Activated CD4-positive, alpha-beta memory T cell treated with anti-CD3 and anti-CD28 coated beads, Interleukin-2, amount 10 ng/mL, durations not matched to agents 7 days and 5 days (primary cell): ENCODE measurements at places on chromosomes 2 and 18.

DNA sequence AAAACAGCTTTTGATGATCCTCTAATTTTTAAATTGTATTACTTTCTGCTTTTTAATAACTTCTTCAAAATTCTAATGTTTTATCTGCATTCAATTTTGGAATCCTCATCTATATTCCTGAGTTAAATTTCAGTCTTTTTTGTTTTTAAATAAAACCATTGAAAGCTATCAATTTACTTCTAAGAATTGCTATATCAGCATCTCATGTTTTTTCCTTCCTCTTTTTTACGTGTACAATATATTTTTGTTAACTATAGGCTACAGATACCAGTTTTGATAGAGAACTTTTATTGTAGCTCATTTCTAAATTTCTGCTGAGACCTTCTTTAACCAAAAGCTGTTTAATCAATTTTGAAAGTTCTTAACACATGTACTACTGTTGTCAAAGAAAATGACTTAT is 84.5 kb downstream of the SS18 start:
- H3K27me3 ChIP-seq = no peaks in the 10 kb centered on the region
- no peaks in the 10 kb centered on the region for H3K4me1 ChIP-seq
- no peak overlapping the region for H3K27ac ChIP-seq
- no peak for DNase-seq
- H3K36me3 ChIP-seq = peaks cover 3% of the 10 kb centered on the region

GRCh38 chr18:46470714-46471113 is 186.3 kb downstream of the LOXHD1 start:
- no peak for DNase-seq
- no peak overlapping the region for H3K27ac ChIP-seq
- peaks cover 12% of the 10 kb centered on the region for H3K4me1 ChIP-seq
- H3K27me3 ChIP-seq = peaks cover 5% of the 10 kb centered on the region
- H3K4me3 ChIP-seq = no peak overlapping the region

DNA sequence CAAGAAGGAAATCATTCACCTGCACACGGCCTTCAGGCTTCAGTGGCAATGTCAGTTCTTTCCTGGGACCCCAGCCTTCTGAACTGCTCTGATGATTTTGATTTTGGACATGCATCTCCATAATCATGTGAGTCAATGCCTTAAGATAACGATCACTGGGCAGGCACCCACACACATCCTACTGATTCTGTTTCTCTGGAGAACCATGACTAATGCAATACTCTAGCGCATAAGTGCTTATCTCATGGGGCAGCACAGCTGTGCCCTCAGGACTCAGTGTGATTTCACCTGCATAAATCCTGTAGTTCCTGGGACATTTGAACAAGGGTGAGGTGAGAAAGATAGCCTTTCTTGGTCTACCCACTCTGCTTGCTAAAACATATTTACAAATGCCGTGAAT is 144.6 kb downstream of the AKAIN1 start:
- no peaks in the 10 kb centered on the region for H3K36me3 ChIP-seq
- DNase-seq = no peak
- no peak overlapping the region for H3K4me3 ChIP-seq

DNA sequence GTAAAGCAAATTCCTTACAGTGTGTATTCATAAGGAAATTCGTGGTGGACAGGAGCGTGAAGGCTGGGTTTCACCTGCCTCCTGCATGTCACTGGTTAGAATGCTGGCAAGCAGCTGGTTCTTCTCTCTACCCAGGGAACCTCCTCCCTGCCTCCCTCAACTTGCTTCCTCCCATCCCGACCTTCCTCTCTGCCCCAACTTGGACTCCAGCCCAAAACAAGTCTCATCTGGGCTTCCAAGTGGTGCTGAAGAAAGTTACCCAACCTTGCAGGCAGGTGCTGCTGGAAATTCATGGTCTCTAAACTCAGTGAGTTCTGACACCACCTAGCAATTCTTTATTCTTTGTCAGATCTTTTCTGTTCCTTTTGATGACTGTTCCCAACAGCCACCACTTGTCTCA is 184.5 kb downstream of the BCL2 start:
- no peak for DNase-seq
- peaks cover 70% of the 10 kb centered on the region for H3K4me1 ChIP-seq
- H3K27ac ChIP-seq = no peak overlapping the region
- peaks cover 35% of the 10 kb centered on the region for H3K36me3 ChIP-seq

DNA sequence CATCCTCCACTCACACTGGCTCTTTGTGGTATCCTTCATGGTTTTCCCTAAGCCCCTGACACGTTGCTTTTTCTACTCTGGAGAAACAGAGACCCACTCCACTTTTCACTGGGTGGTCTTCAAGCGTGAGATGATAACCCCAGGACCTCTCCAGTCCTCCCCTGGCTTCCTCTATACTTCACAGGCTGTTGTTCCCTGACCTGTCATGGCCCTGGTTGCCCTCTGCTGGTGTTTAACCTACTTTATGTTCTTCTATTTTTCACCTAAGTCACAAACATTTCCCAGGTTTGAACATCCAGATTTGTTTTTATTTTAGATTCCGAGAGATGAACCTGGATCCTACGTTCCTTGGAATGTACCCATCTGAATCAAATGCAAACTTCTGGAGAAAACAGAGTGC is 84.5 kb downstream of the AOX1 start:
- H3K27ac ChIP-seq = no peak overlapping the region
- no peak for DNase-seq
- no peaks in the 10 kb centered on the region for H3K36me3 ChIP-seq
- H3K27me3 ChIP-seq = peaks cover 10% of the 10 kb centered on the region

- H3K4me1 ChIP-seq = peaks cover 74% of the 10 kb centered on the region
- no peaks in the 10 kb centered on the region for H3K27me3 ChIP-seq
- DNase-seq = no peak
- peaks cover 60% of the 10 kb centered on the region for H3K36me3 ChIP-seq
- no peak overlapping the region for H3K4me3 ChIP-seq
Observed at GRCh38 chr2:98715812-98716451, 15.0 kb downstream of the MGAT4A start.

GRCh38 chr2:127187081-127187775 is 32.9 kb downstream of the CYP27C1 start:
- DNase-seq = no peak
- no peak overlapping the region for H3K4me3 ChIP-seq
- H3K4me1 ChIP-seq = peaks cover 5% of the 10 kb centered on the region
- no peak overlapping the region for H3K27ac ChIP-seq

DNA sequence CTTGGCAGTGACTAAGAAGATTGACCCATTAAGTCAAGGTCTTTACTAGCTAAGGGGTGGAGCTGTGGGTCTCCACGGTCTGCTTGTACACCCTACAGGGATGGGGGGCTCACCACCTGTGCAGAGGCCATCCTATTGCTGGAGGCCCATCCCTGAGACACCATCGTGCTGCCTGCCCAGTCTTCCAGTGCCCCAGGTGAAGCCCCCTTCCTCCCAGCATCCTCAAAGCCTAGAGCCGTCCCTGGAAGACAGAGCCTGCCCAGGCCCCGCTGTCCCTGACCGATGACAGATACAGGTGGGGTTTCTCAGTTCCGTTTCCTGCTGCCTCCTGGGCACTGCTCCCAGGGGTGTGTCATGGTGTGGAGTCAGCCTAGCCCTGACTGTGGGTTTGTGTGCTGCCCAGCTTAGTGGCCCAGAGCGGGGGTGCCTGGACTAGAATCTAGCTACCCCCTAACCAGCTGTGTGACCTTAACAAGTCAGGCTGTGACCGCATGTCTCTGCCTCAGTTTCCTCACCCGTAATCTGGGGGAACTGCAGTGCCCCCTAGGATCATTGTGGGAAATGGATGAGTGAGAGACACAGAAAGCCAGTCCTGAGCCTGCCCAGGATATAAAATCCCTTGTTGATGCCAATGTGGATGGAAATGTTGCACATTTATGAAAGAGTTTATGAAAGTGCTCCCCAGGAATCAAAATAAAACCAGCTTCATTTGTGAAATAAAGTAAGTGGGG is 2.0 kb downstream of the OTOS start:
- peaks cover 29% of the 10 kb centered on the region for H3K4me1 ChIP-seq
- DNase-seq = no peak
- H3K36me3 ChIP-seq = peaks cover 11% of the 10 kb centered on the region
- no peak overlapping the region for H3K27ac ChIP-seq

DNA sequence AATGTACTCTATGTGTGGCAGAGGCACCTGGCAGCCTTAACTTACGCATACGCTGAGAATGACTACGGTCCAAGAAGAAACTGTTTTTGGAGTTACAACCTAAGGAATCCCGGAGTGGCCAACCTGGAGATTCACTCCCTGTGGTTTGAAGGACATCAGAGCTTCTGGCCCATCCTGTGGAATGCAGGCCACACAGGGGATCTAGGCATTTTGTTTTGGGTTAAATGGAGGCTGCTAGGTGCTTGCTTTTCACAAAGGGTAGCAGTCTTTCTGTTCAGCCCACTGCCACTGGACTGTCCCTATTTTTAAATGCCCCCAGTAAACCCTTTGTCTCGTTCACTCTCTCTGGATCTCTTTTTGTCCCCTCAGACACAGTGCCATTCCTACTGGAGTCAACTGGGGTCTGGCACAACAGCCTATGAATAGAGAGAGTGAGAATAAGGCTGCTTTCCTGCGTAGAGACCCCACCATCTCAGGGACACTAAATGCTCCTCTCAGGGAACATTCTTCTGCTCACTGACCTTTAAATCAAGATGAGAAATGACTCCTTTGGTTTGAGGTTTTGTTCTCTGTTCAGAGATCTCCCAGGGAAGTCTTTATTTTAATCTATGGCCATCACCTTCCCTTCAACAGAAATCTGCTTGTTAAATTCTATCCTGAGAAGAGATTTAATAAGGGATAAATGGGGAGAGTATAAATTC is 124.9 kb downstream of the B3GNT2 start:
- no peaks in the 10 kb centered on the region for H3K36me3 ChIP-seq
- no peak overlapping the region for H3K4me3 ChIP-seq
- DNase-seq = no peak
- no peaks in the 10 kb centered on the region for H3K27me3 ChIP-seq
- H3K4me1 ChIP-seq = no peaks in the 10 kb centered on the region
- no peak overlapping the region for H3K27ac ChIP-seq

- no peaks in the 10 kb centered on the region for H3K36me3 ChIP-seq
- no peaks in the 10 kb centered on the region for H3K27me3 ChIP-seq
- no peak for DNase-seq
- H3K4me3 ChIP-seq = no peak overlapping the region
- no peaks in the 10 kb centered on the region for H3K4me1 ChIP-seq
- no peak overlapping the region for H3K27ac ChIP-seq
Observed at GRCh38 chr2:65820454-65820853, 388.1 kb upstream of the SPRED2 start.

DNA sequence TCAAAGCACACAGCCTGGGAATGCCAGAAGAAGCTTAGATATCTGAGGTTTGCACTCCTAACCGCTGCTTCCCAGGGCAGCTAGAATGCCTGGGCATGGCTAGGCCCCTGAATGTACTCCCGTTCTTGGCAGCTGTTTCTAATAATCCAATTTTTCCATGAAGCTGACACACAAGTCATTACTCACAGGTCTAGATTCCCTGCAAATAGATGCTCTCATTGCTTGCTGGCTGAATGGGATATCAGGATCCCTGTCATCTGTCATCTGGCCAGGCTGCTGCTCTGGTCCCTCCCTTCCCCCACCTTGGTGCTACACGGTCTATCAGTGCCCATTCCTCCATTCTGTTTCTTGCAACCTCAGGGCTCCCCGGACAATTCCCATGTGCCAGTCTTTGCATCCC is 40.7 kb upstream of the TEX51 start:
- no peak overlapping the region for H3K4me3 ChIP-seq
- DNase-seq = no peak
- peaks cover 3% of the 10 kb centered on the region for H3K27me3 ChIP-seq
- H3K4me1 ChIP-seq = no peaks in the 10 kb centered on the region

GRCh38 chr2:24970483-24971285 is 1.1 kb downstream of the DNAJC27 start:
- no peak for DNase-seq
- H3K27ac ChIP-seq = peak overlapping the region; percentile 99
- no peaks in the 10 kb centered on the region for H3K27me3 ChIP-seq
- peaks cover 20% of the 10 kb centered on the region for H3K4me1 ChIP-seq

DNA sequence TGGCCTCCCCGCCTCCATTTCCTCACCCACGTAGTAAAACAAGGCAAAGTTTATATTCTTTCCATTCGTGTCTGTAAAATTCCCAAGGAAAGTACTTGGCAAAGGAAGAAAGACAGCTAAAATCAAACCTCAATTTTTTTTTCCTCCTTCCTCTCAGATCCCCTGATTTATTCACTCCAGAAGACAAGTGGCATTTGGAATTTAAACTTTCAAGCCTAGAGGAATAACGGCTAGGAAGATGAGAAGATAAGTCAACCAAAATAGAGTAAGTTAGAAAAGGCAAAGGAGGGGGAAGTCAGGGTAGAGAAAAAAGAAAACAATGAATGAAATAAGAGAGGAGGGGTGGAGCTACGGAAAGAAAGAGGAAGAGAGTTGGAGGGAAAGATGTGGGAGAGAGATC is 198.9 kb upstream of the PIK3C3 start:
- H3K4me1 ChIP-seq = no peaks in the 10 kb centered on the region
- H3K36me3 ChIP-seq = no peaks in the 10 kb centered on the region
- H3K27me3 ChIP-seq = no peaks in the 10 kb centered on the region
- H3K27ac ChIP-seq = no peak overlapping the region
- no peak overlapping the region for H3K4me3 ChIP-seq

DNA sequence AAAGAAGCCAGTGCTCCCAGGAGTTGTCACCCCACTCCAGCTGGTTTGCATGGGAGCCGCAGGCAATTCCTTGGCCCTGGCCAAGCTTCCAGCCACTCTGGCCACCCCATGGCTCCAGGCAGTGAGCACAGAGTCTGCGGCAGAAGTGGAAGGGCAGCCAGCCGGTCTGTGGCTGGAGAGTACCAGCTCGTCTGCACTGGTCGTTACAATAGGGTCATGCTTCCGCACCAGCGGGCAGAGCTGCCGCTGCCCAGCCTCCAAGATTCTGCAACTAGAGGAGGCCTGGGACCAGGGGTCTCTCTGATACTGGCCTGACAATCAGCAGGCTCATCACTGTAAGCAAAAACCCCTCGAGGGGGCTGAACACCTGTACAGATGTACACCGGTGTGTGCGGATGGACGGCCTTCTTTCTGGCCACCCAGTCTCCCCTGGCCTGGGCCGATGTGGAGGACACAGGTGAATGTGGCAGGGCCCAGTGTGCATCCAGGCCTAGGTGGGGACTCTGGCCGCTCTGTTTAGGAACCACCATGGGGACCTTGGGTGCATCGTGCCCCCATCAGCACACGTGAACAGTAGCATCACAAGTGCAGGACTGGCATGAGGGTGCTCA is 51.9 kb upstream of the ODC1 start:
- DNase-seq = peak; percentile 15
- H3K27me3 ChIP-seq = peaks cover 37% of the 10 kb centered on the region
- no peak overlapping the region for H3K27ac ChIP-seq
